ENCODE measurements at places on chromosomes 1 and 21.

DNA sequence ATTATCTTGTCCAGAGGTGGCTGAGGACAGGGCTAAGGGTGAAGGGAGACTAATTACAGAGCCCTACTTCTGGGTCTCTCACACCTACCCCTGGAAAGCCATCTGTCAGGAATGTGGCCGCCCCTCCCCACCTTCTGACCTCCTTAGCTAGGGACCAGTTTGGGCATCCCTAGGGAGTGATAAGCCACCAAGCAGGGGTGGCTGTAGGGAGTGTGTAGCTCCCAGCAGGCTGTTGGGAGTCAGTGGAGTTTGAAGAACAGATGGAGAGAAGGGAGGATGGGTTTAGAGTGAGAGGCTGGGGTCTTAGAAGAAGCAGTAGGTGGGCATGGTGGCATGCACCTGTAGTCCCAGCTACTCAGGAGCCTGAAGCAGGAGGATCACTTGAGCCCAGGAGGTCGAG lies 808 bp upstream of the SERINC2 start:
- DNase-seq, result no peak

GRCh38 chr1:109901524-109902145 lies 9.0 kb upstream of the CSF1 start:
- DNase-seq, result peak; percentile 40

DNA sequence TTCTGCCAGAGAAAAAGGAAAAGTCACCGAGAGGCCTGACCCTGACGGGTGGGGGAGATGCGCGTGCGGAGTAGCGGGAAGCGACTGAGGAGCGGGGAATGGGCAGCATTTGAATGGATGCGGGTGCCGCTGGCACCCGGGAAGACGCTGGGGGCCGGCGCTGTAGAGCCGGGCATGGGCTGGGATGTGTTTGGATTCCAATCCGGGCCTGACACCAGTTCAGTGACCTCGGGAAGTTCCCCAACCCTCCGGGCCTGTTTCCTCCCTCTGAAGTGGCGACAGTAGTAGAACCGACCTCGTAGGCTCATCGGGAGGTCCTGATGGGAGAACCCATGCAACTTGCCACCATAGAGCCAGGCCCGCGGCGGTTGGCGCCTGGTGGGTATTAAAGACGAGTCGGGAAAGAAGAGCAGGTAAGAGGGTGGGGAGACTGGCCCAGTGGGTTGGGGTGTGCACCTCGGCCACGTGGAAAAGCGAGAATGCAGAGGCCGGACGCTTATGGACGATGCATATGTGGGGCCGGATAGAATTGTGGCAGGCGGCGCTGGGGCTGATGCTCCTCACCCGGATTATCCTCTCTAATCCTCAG lies 642 bp upstream of the SLC16A1 start:
- DNase-seq, result peak; percentile 38

- DNase-seq, result no peak
These were observed 46.8 kb upstream of the WASF2 start for GRCh38 chr1:27536767-27537166.

- no peak for DNase-seq
These were observed 647.9 kb downstream of the PLA2G4A start for GRCh38 chr1:187476671-187477070.

DNA sequence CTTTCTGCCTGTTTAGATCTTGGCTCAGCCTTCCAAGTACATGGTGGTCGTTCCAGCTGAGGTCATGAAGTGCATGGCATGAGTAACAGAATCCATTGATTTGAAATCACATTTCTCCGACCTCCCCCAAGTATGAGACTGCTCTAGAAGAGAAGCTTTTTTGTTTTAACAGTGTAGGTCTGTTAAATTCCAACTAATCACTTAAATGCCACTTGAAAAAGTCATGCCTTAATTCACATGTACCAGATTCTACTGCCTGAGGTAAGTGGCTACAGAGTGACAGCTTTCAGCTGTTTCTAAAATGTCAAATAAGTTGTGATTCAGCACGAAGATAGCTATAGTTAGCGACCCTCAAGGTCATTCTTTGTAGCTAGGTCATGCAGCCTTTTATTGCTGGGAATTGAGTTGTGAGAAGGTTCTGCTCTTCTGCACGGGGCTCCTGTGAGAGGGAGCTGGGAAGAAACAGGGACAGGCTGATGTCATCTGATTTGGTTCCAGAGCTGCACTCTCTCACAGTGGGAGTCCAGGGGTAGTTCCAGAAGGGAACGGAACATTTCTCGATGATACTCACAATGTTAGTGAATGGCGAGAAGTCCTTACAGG lies 112.7 kb downstream of the VPS13D start:
- no peak for DNase-seq

GRCh38 chr1:198640174-198640573 lies 1.3 kb downstream of the PTPRC start:
- DNase-seq, result no peak

DNA sequence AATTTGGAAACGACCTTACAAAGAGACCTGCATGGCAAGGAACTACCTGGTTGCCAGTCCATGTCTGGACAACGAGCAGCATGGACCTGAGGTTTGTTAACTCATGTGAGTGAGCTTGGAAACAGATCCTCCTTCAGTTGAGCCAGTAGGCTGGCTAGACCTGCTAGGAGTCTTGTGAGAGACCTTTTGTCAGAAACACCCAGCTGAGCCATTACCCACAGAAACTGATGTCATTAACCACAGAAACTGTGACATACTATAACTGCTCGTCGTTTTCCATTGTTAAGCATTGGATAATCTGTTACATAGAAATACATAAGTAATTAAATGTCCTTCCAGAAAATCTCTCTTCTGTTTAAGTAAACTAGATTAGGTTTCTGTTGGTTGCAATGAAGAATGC lies 211.1 kb upstream of the C21orf91 start:
- no peak for DNase-seq

DNA sequence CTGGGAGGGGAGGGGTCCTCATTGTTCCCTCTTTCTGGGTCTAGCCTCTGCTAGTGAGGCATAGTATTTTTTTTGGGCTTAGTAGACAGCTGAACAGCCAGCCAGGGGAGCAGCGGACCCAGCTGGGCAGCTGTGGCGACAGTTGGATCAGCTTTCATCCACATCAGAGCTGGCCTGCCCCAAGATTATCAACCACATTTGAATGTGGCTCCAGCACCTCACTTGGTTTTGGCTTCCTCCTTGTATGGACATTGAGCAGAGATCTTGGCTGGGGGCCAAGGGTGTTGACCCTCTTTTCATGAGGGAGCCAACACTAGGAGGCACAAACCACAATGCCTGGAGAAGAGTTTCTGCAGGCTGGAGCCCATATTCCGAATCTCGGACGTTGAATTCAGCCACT lies 25.0 kb downstream of the WNT4 start:
- no peak for DNase-seq

DNA sequence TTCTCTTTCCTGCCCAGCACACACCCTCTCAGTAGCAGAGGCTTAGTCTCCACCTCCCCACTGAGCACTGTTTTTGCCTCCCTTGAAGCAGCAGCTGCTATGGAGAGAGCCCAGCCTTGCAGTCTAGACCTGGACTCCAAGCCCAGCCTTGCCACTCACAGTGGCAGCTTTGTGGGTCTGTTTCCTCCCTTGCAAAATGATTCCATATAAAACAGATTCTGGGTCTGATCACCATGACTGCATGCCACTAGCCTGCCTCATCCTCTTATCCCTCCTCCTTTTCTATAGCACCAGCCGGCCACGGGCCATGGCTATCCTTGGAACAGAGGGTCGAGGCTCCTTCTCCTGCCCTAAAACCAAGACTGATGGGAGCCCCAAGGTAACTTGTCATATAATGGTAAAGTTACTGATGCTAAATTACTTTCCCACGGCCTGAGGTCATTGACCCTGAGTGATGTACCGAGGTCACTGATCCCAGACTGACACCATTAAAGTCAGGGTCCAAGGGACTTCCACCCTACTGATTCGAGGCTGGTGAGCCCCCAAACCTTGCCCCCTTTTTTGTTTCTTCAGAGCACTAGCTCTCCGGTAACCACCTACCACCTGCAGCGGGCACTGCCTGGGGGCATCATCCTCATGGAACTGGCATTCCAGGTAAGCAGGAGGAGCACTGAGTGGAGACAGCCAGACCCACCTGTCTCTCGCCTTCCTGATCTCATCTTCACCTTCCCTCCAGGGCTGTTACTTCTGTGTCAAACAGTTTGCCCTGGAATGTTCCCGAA lies 7.9 kb downstream of the HYI start:
- DNase-seq, result no peak

- no peak for DNase-seq
These were observed 287.8 kb downstream of the LMX1A start for GRCh38 chr1:165068741-165069140.

GRCh38 chr1:25031601-25031965 lies 101.5 kb upstream of the RUNX3 start:
- DNase-seq, result no peak

DNA sequence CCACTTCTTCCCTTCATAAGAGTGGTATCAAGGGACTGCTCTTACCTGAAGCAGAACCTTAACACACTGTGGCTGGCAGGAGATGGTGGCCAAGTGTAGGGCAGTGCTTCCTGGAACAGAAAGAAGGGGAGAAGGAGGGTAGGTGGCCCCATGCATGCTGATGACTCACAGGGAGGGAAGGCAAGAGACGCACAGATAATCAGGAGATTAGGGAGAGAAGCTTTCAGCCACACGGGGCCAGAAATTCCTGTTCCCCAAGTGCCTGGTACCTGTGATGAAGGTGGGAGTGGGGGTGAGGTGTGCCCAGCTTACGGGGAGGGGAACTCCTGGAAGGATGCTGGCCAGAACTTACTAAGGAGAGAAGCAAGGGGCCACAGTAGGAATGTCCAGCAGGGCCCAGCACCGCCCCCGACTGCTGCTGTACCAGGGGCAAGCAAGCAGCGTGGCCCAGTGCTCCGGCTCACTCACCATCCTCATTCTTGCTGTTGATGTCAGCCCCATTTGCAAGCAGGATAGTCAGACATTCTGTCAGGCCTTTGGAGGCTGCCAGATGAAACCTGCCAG lies 7.7 kb downstream of the ANKRD35 start:
- no peak for DNase-seq

DNA sequence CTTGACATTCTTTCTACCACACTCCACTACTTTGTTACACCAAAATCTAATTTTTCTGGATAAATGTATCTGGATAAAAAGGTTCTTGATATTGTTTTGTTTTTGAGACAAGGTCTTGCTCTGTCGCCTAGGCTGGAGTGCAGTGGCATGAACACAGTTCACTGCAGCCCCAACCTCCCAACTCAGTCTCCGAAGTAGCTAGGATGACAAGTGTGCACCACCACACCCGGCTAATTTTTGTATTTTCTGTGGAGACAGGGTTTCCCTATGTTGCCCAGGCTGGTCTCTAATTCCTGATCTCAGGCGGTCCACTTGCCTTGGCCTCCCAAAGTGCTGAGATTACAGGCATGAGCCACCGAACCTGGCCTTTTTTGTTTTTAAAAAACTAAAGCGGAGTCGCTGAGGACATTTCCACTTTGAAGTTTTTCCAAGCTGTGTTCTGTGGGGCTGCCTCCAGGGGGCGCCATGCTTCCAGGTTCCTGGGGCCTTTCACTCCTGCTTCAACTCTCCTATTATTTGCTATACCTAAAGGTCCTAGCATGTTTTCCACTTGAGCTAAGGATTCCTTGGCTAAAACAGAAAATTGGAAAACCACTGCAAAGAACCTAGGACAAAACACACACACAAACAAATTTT lies 14.1 kb upstream of the NCMAP start:
- DNase-seq, result no peak

- DNase-seq, result no peak
These were observed 198.7 kb upstream of the DUSP10 start for GRCh38 chr1:221940631-221941030.

DNA sequence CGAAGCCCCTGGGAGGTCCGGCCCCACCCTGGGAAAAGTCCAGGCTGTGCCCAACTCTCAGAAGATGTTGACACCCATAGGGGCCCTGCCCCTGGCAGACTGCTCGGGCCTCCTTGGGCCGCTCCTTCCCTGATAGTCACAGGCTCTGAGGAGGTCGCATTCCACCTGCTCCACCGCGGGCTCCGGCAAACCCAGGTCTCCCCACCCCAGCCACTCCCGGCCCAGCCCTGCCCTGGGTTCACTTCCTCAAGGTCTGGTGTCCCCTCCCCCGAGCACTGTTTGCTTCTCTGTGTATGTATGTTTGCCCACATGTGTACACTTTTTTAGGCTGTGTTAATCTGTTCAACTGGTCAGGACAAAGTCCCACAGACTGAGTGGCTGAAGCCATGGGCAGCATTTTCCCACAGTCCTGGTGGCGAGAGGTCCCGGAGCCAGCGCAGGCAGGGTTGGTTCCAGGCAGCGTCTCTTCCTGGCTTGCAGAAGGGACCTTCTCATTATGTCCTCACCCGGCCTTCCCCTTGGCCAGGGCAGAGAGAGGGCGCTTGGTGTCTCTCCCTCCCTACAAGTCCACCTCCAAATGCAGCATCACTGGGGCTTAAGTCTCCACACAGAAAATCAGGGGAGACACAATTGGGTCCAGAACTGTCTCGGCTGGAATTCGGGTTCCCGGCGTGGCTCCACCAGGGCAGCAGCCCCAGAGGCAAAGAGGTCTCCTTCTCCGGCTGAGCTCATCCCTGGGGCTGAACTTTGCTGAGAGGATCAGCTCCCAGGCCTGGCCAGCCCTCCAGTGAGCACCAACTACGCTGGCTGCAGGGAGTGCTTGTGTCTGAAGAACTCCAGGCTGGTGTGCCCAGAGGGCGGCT lies 10.5 kb upstream of the PRXL2B start:
- DNase-seq, result peak; percentile 28

DNA sequence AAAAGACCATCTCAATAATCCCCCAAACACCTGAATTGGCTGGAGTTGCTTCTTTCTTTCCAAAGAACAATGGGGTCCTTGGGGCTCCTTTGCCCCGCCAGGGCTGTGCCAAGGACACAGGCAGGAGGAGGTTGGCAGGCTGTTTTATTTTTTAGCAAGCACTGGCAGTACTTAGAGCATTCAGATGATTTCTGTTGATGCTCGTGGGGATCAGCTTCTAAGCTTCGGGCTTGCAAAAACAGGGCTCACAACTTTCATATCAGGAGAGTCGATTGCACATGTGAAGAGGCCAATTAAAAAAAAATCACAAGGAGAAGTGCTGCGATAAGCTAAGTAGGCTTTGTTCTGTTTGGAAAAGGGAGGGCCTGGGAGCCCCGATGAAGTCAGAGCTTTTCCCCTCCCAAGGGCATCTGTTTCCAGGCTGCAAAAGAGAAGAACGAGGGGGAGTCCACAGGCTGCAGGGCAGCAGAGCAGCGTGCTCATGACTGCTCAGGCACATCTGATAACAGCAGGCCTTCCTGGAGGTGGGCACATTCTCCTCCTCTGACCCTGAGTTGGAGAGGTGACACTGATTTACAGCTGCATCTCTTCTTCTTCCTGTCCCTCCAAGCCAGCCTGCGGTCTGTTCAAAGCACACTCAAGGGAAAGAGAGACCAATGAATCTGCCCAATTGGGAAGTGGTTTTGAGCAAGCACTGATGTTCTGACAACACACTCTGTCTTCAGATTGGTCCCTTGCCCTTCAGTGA lies 27.3 kb upstream of the BCAR3 start:
- no peak for DNase-seq

DNA sequence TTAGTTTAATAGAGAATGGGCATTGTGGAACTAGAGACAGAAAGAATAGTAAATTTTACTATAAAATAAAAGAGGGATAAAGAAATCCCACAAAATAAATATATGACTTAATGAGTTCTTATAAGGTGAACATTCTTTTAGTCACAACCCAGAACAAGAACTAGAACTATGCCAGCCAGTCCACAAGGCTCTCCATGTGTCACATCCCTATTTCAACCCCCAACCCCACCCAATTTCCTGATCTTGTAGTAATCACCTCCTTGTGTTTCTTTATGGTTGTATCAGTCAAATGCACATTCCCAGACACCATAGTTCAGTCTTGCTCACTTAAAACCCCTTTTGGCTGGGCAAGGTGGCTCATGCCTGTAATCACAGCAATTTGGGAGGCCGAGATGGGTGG lies 662.3 kb upstream of the CAMK1G start:
- no peak for DNase-seq
